ENCODE measurements at places on chromosomes 13 and 19.

DNA sequence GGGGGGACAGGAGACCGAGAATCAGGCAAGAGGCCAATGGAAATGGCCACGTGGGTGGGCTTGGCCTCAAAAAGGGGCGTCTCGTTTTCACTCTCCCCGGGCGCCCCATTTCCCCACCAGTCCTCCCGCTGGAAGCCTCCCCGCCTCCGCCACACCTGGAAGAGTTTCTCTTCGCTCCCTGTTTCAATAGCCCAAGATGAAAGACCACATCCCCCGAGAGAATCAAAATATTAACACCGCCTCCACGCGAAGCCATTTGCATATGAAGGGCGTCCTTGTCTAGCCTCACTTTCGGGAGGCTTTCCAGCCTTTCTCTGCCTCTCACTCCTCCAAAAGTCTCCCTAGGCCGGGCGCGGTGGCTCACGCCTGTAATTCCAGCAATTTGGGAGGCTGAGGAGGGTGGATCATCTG is 691 bp upstream of the OLFM2 start:
- DNase-seq, result no peak

- no peak for DNase-seq
Measured at GRCh38 chr13:100515410-100515800, 73.2 kb downstream of the GGACT start.

- no peak for DNase-seq
Measured at GRCh38 chr13:112244061-112244460, 132.1 kb upstream of the SPACA7 start.

GRCh38 chr13:100506154-100506553 is 82.4 kb downstream of the GGACT start:
- DNase-seq, result no peak

GRCh38 chr19:37468961-37469777 is at the start of gene ZNF570:
Gene ZNF570, plus strand, starts transcription at chr19:37469356. Its CDS starts 999 bp downstream, at chr19:37470355.
- peak; percentile 88 for DNase-seq

DNA sequence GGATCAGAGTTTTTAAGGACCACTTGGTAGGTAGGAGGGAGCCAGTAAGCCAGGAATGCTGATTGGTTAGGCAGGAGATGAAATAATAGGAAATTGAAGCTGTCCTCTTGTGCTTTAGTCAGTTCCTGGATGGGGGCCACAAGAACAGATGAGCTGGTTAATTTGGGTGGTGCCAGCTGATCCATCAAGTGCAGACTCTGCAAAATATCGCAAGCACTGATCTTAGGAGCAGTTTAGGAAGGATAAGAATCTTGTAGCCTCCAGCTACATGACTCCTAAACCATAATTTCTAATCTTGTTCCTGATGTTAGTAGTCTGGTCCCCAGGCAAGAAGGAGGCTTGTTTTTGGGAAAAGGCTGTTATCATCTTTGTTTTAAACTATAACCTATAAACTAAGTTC is 117.9 kb upstream of the GPR12 start:
- no peak for DNase-seq
